NCI-H2107 (cell line): ENCODE measurements at places on chromosomes 12 and 14.
A peak's percentile ranks its signal among the peaks of the same experiment; 100 is the strongest.

GRCh38 chr14:60225265-60225664, 23.8 kb upstream of the PPM1A start:
- DNase-seq, result no peak

DNA sequence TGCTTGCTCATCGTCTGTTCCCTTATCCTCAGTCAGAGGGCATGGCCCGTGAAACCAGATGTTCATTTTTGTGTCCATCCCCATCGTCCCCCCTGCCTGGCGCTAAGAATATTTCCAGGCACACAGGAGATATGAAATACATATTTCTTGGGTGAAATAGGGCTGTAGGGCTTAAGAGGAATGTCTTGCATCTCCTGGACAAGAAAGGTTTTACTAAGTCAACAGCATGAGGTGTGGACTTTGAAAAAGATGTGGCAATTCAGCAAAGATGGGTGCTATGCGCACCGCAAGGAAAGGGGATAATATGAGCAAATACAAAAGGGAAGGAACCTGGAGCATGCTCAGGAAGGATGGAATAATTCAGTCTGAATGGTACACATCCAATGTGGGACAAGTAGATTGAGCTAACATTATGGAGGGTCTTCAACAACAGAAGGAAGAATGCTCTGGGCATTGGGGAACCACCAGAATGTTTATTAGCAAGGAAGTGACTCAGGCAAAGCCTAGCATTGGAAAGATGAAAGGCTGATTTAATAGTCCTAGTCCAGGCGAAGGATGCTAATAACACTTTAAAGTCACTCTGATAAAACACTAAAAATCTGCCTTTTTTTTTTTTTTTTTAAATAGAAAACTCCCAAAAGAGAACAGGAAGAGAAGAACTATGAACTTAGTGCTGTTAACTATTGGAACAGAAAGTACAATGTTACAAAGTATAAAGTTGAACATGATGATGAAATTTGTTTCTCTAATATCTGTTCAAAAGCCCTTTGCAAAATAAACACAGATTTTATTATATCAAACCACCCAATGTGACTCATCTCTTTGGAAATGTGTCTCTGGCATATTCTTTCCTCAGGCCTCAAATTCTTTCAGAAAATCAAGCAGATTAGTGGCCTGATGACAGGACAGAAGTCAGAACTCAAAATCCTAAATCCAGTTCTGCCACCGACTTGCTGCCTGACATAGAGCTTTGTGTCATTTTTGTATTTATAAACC, 449.5 kb downstream of the BCAT1 start:
- DNase-seq, result no peak

DNA sequence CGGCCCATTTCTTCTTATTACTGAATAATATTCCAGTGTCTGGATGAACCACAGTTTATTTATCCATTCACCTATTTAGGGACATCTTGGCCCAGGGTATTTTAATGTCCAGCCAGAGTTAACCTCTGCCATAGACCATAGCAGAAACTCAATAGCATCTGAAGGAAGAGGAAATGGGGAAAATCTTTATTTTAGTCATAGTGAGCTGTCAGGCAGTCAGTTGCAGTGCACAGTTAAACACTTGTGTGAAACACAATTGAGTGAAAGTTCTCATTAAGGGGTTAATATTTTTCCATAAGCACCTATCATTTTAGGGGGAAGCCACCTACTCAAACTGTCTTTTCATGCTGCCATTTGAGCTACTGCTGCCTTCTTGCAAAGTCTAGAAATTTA, 197.3 kb upstream of the PPFIA2 start:
- DNase-seq, result no peak

GRCh38 chr12:104201238-104202001, 14.2 kb upstream of the TXNRD1 start:
- peak; percentile 40 for DNase-seq

DNA sequence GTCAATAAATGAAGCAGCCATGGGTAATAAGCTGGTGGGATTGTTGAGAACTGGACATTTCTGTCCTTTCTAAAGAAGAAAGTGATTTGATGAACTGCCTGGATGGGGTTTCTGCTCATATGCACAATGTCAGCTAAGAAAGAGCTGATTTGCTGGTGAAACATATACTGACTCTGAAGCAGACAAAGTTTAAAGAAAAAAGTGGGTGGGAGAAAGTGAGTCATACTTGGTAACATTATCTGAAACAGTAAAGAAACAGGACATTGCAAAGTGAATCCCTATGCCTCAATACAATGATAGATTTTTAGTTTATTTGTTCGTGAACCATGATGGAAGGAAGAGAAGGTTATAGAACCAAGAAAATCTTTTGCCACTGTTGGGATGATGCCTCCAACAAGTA, 95.6 kb upstream of the DNM1L start:
- no peak for DNase-seq

DNA sequence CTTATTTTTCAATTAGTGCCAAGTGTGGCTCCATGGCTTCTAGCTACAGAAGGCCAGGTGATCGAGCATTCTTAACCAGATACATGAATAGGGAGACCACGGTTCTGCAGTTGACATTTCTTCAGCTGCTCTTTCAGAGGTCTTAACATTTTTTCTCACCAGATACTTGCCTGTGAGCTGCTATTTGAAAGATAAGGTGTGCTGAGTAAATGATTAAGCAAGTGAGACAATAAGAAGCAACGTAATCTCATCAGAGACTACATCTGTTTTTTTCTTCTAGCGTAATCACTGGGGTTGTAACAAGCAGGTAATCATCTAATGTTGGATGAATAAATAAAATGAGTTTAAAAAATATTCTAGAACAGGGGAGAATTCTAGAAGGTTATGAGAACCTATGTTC, 912.9 kb downstream of the DIO2 start:
- DNase-seq, result no peak

DNA sequence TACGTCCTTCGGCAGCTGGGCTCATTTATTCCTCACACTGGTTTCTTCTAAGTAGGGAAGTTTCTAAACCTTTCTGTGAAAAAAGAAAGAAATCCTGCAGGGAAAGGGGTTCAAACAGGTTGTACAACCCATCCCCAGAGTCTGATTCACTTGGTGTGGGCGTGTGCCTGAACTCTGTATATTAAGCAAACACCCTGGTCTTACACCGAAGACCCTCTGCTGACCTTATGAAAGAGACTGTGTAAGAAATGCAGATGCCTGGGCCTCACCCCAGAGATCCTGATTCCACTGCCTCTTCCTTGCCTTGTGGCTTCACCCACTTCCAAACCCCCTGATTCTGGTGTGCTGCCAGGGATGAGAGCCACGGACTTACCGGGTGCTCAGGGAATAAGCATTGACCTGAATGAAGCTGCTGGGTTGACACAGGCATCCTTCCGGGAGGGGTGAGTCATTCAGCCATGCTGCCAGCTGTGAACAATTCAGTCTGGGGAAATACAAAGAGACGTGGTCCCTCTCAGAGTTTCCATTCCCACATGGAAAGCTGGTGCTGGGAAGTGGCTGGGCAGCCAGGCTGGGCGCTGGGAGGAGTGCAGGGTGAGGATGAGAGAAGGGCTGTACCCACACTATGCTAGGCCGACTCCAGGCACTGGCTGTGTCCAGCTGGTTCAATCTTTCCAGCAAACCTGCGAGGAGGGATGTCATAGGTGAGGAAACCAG, 26.5 kb upstream of the ACTN1 start:
- DNase-seq, result peak; percentile 12
